ENCODE measurements at places on chromosomes 4 and X.

GRCh38 chrX:16250296-16250695, 83.0 kb downstream of the MAGEB17 start:
- no peak for DNase-seq

- DNase-seq: no peak
Observed at GRCh38 chr4:174418640-174419212, 103.6 kb downstream of the HPGD start.

- no peak for DNase-seq
Observed at GRCh38 chrX:47489507-47490275, 6.7 kb upstream of the ZNF41 start.

DNA sequence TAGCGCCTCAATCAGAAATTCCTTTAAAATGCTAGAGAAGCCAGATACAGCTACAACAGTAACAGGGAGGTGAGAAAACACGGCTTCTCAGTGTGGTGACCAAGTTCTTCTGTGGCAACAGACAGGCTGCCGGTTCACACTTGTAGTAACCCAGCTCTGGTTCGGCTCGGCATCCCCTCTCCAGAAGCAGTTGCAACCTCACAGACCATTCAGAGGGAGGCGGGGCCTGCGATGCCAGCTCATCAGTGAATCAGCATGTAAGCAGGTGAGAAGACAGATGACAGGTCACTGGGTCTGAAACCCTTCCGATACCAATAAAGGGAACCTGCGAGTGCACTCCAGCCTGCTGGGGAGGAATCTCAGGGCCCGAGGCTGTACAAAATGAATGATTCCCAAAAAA, 251.0 kb downstream of the KCNIP4 start:
- no peak for DNase-seq

- DNase-seq: no peak
Observed at GRCh38 chr4:82779032-82779431, 19.6 kb downstream of the SCD5 start.

DNA sequence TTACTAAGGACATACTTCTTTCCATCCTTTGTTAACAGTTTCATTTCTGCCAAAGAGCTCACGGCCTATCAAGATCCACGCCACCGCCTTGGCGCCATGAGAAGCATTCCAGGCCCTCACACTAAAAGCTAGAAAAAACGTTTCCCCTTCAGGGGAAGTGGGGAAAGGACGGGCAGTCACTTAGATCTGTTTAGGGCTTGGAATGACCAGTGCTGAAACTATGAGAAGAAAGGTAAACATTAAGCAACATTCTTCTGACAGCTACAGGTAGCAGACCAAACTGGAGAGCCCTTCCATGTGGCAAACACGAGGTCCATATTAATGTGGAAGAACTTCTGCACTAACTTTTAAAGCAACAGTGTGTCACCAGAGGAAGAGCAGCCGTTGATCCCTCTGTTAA, 146.7 kb downstream of the SH3KBP1 start:
- DNase-seq: no peak
